ENCODE measurements at places on chromosomes 12 and 14. TPM values are rescaled to one million over a fixed set of nuclear protein-coding genes. Genes with fewer than 3 reads are reported as not detected.

GRCh38 chr12:54404061-54405004 is 14.7 kb downstream of the ITGA5 start:
- H3K36me3 ChIP-seq: peaks cover 51% of the 10 kb centered on the region
- peak; percentile 72 for DNase-seq
- H3K4me1 ChIP-seq: peaks cover 15% of the 10 kb centered on the region
- H3K4me3 ChIP-seq: no peak overlapping the region
- no peaks in the 10 kb centered on the region for H3K27me3 ChIP-seq
- H3K27ac ChIP-seq: peak overlapping the region; percentile 58

GRCh38 chr14:90263748-90264449 is 7.5 kb downstream of the PSMC1 start:
- no peak overlapping the region for H3K4me3 ChIP-seq
- H3K27me3 ChIP-seq: no peaks in the 10 kb centered on the region
- H3K36me3 ChIP-seq: peaks cover 39% of the 10 kb centered on the region
- DNase-seq: no peak
- H3K4me1 ChIP-seq: peaks cover 11% of the 10 kb centered on the region
- peak overlapping the region; percentile 57 for H3K27ac ChIP-seq

- no peak for DNase-seq
- no peaks in the 10 kb centered on the region for H3K27me3 ChIP-seq
- no peaks in the 10 kb centered on the region for H3K4me1 ChIP-seq
- H3K36me3 ChIP-seq: no peaks in the 10 kb centered on the region
- no peak overlapping the region for H3K27ac ChIP-seq
Measured at GRCh38 chr14:79144896-79145295, 974.7 kb downstream of the NRXN3 start.

DNA sequence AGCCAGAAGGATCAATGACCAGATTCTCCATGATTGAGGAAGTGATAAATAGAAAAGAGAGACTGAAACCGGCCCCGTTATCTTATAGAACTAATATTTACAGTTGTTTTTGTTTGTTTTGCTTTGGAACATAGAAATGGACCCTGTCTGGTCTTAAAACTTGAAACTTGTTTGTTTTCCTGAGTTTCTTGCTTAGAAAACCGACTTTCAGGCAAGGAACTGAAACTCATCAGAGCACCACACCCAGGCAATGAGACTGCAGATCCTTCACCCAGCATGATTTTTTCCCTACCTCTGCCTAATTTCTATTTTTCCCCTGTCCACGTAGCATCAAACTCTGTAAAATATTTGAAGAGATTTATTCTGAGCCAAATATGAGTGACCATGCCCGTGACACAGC is 10.6 kb upstream of the CLEC12A start:
- H3K27me3 ChIP-seq: no peaks in the 10 kb centered on the region
- no peak overlapping the region for H3K27ac ChIP-seq
- no peak overlapping the region for H3K4me3 ChIP-seq
- peaks cover 19% of the 10 kb centered on the region for H3K4me1 ChIP-seq
- H3K36me3 ChIP-seq: no peaks in the 10 kb centered on the region

Gene SIX6
- total RNA-seq: not detected

DNA sequence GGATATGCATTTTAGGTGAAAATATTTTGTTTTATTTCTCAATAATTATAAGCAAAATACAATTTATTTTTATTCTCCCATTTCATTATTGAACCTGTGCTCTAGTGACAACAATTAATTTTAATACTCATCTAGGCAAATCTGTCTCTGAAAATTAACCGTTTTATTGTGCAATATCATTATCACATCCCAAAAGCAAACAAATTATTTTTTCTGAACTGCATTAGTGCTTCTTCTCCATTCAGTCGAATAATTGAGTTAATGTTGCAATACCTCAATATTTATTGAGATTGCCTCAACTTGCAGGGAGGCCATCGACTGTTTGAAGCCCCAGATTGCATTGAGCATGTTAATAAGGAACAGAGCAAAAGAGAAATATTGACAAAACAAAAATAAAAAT is 303.2 kb upstream of the LRFN5 start:
- H3K27ac ChIP-seq: no peak overlapping the region
- no peaks in the 10 kb centered on the region for H3K36me3 ChIP-seq
- no peak for DNase-seq

- H3K27ac ChIP-seq: no peak overlapping the region
- H3K4me1 ChIP-seq: peaks cover 48% of the 10 kb centered on the region
- H3K4me3 ChIP-seq: no peak overlapping the region
- H3K27me3 ChIP-seq: no peaks in the 10 kb centered on the region
Measured at GRCh38 chr12:561908-562593, 101.2 kb downstream of the NINJ2 start.

GRCh38 chr12:53166837-53167236 is 13.7 kb upstream of the ZNF740 start:
- DNase-seq: no peak
- H3K36me3 ChIP-seq: peaks cover 3% of the 10 kb centered on the region
- H3K27ac ChIP-seq: no peak overlapping the region
- no peak overlapping the region for H3K4me3 ChIP-seq

- H3K4me3 ChIP-seq: no peak overlapping the region
- H3K4me1 ChIP-seq: no peaks in the 10 kb centered on the region
- no peaks in the 10 kb centered on the region for H3K27me3 ChIP-seq
- peaks cover 58% of the 10 kb centered on the region for H3K36me3 ChIP-seq
Measured at GRCh38 chr12:112148031-112148513, 22.7 kb downstream of the TRAFD1 start.

DNA sequence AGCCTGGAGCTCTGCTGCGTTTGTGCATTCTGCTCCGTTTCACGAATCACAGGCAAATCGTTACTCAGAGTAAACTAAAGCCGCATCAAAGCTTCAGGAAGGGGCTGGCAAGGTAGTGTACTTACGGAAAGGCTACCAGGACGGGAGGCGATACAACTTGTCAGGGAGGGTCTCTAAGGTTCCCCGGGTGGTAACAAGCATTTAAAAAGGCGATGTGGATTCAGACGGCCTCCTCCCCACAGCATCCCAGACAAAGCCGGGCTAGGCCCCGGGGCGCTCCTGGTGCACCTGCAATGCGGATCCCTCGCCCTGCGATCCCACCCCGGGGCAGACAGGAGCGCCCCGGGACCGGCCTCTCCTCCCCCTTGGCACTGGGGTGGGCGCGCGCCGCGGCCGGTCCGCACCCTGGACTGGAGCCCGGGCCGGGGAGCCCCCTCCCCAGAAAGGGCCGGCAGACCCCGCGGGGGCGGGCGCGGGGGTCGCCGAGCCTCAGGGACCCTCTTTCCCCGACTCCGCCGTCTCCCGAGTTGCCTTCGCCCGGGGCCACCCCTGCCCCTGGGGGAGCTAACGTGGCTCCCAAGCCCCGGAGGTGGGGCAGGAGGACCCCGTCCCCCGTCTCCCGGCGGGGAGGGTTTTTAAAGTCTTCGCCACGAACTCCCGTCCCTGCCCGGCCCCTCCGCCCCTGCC is 718 bp downstream of the CCDC92 start:
- H3K4me3 ChIP-seq: peak overlapping the region; percentile 88
- DNase-seq: peak; percentile 54
- H3K4me1 ChIP-seq: peaks cover 44% of the 10 kb centered on the region
- H3K27ac ChIP-seq: peak overlapping the region; percentile 68

Gene ALDH1L2
- 4.3 TPM for total RNA-seq

Gene OR4K17
- total RNA-seq: not detected

- H3K4me3 ChIP-seq: no peak overlapping the region
Measured at GRCh38 chr14:99427632-99428300, 52.9 kb downstream of the SETD3 start.

Gene LRTM2
- not detected for total RNA-seq

GRCh38 chr14:25009891-25010290 is 40.1 kb downstream of the STXBP6 start:
- no peaks in the 10 kb centered on the region for H3K36me3 ChIP-seq
- no peak overlapping the region for H3K27ac ChIP-seq
- DNase-seq: no peak
- H3K4me3 ChIP-seq: no peak overlapping the region

DNA sequence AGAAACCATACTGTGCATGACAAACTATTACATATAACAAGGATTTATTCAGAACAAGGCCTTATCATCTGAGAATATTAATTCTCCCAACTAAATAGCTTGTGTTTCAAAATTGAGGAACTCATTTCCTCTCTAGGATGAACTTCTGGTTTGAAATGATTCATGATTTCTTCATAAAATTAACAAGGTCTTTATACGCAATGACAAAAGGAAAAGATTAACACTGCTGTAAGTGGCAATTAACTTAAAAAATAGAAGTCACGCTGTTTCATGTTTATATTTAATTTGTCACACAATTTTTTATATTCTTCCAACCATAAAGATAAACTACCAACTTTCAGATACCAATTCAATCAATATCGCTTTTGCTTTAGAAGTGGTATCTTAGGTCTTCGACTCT is 80.8 kb downstream of the GRIP1 start:
- H3K36me3 ChIP-seq: no peaks in the 10 kb centered on the region
- H3K4me3 ChIP-seq: no peak overlapping the region
- no peak overlapping the region for H3K27ac ChIP-seq
- H3K27me3 ChIP-seq: peaks cover 3% of the 10 kb centered on the region
- no peak for DNase-seq

GRCh38 chr14:68820999-68821683 is 28.3 kb upstream of the ZFP36L1 start:
- no peaks in the 10 kb centered on the region for H3K36me3 ChIP-seq
- no peak overlapping the region for H3K4me3 ChIP-seq
- H3K27ac ChIP-seq: peak overlapping the region; percentile 70
- peaks cover 42% of the 10 kb centered on the region for H3K4me1 ChIP-seq

Data from activated CD4-positive, alpha-beta memory T cell treated with anti-CD3 and anti-CD28 coated beads for 36 hours (primary cell).